RPMI7951 (cell line): ENCODE measurements at places on chromosomes 4 and X. TPM values are rescaled to one million over a fixed set of nuclear protein-coding genes. Genes with fewer than 3 reads are reported as not detected.

The ASIC5 gene
- total RNA-seq = not detected in 2 replicates

The LAMTOR3 gene
- 57.4 and 58.9 TPM in 2 replicates for total RNA-seq

GRCh38 chr4:166104623-166105022, 231.6 kb downstream of the TLL1 start:
- no peak for DNase-seq

DNA sequence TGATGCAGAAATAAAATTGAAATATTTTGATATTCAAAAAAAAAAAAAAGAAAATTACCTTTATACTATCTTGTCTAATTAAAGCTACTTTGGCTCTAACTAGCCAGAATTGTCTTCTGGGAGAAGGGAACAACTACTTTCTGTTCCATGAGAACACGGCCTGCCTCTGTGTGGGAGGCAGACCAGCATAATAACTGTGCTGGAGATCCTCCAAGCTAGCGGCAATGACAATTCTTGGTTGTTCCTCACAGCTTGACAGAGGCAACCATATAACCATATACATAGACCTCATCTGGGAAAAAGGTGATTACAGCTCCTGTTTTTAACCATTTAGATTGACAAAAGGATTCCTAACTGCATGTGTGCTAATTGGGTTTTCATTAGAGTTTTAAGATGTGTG, 95.7 kb downstream of the RBMX2 start:
- peak; percentile 1 for DNase-seq

DNA sequence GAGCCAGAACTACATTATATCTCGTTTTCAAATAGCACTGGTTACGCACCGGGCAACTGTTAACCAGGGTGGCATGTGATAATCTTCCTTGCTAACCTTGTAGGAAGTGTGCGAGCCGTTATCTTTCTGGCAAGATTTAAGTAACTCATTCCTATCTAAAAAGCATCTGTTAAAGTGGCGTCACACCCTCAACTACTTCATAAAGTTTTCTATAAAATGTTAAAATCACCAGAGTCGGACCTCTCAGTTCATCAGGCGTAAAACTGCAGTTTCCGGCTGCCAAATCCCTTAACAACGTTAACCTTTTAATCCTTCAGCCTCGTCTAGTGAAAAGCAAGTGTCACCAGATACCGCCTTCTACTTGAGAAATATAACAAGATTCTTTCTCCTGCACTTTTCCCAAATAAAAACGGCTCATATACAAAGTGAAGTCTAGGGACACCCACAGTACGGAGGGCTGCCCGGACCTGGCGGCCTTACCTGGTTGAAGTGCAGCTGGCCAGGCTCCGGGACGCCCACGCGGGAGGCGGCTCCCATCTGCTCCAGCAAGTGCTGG, 1.2 kb downstream of the SLC39A8 start:
- no peak for DNase-seq
